ENCODE measurements at places on chromosomes 11 and 22.

DNA sequence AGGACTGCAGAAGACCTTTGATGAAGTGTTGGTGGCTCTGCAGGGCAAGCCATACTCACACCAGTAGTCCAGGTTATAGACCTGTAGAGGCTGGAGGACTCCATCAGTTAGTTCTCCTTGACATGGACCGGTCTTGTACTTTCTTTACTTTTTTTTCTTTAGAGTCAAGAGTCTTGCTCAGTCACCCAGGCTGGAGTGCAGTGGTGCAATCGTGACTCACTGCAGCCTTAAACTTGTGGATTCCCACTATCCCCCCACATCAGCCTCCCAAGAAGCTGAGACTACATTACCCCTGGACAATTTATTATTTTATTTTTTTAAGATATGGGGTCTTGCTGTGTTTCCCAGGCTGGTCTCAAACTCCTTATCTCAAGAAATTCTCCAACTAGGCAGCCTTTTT is 49.6 kb upstream of the E2F8 start:
- no peak for DNase-seq

GRCh38 chr22:28299753-28300152 is 379.9 kb downstream of the TTC28 start:
- no peak for DNase-seq

DNA sequence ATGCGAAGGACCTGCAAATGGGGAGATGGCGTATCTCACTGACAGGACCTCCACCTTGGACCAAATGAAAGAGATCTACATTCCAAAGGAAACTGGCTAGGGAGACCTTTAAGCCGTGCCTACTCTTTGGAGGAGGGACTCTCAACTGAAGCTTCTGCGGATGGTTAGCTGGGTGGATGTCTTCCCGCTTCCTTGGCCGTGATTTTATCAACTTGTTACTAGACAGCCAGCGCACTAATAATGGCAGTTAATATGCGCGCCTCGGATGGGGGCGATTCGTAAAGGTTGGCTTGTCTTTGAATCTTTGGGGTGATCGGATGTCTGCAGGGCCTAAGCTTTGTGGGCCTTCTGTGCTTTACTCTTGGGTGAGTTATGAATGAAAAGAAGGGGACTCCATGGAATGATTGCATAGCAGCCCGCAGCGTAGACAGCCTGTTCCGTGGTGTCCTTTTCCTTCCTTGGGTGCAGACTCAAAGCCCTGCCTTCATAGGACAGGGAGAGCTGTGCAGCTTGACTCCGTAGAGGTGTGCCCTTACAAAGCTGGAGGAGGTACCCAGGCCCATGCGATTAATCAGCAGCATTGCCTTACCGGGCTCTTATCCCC is 1.5 kb downstream of the ZNRF3 start:
- no peak for DNase-seq

- no peak for DNase-seq
Observed at GRCh38 chr11:105489446-105489845, 120.4 kb upstream of the GRIA4 start.
